IPS DF 6.9 (cell line): ENCODE measurements at places on chromosomes 7 and 10.
A peak's percentile ranks its signal among the peaks of the same experiment; 100 is the strongest.

DNA sequence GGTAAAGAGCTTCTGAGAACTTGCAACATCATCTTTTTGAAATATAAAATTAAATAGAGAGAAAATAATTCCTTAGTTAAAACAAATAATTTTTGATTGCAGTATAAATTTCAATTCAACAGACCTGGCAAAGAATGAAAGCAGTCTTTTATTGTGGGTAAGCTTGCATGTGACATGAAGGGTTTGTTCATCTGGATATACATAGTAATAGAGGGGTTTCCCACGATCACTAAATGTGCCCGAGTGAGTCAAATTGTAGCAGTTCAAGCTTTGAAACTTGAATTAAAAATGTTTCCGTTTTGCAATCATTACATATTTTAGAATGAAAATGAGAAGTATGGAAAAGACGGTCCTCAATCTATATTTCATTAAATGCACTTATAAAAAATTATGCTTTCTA is 658.4 kb upstream of the MBL2 start:
- H3K27ac ChIP-seq, result no peak overlapping the region
- no peak overlapping the region for H3K4me3 ChIP-seq
- H3K4me1 ChIP-seq, result no peaks in the 10 kb centered on the region
- DNase-seq, result no peak

DNA sequence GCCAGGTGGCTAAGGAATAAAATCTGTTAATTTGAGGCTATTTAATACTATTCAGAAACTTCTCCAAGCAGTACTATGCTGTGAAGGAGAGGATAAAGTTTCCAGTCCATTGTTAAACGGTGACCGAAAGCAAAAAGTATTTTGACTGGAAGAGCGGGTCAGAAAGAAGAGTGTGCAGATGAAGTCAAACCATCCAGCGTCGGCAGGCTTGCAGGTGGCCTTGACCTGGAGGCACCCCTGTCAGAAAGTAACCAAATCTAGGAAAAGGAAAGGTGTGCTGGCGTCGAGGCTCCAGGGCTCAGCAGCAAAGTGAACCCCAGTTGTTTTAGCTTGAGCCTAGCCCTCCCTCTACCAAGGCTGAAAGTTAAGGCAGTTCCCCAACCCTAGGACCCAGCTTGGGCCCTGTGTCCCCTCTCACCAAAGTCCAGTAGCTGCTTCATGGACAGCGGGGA is 544 bp downstream of the PDK4 start:
- peaks cover 4% of the 10 kb centered on the region; the same call in 1 of the 2 replicates for H3K27me3 ChIP-seq
- H3K27ac ChIP-seq, result no peak overlapping the region
- no peak for DNase-seq
- H3K4me3 ChIP-seq, result peak overlapping the region; percentile 78; the same call in 1 of the 2 replicates

DNA sequence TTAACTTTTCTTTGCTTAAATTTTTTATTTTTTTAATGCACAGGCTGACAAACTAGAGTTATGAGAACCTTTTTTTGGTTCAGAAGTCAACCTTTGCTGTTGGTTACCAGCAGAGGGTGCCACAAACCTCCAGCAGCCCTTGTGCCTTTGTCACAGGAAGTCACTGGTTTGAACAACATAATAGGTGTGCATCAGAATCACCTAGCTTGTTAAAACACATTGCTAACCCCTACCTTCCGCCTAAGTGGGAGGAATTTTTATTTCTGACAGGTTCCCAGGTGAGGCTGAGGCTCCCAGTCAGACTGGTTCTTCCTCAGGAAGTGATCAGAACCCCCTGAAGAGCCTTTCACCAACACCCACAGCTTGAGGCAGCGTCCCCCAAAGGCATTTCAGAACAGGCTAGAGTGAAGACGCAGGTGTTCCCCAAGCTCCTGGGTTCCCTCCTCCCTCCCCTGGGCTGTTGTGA is 22.6 kb upstream of the VDAC2 start:
- no peak overlapping the region for H3K4me3 ChIP-seq
- H3K27ac ChIP-seq, result no peak overlapping the region
- no peaks in the 10 kb centered on the region for H3K27me3 ChIP-seq
- DNase-seq, result peak; percentile 68

- DNase-seq, result no peak
- H3K36me3 ChIP-seq, result no peaks in the 10 kb centered on the region
- H3K27ac ChIP-seq, result no peak overlapping the region
- H3K4me3 ChIP-seq, result no peak overlapping the region
- H3K27me3 ChIP-seq, result no peaks in the 10 kb centered on the region
Measured at GRCh38 chr7:39386718-39387117, 179.5 kb upstream of the YAE1 start.

DNA sequence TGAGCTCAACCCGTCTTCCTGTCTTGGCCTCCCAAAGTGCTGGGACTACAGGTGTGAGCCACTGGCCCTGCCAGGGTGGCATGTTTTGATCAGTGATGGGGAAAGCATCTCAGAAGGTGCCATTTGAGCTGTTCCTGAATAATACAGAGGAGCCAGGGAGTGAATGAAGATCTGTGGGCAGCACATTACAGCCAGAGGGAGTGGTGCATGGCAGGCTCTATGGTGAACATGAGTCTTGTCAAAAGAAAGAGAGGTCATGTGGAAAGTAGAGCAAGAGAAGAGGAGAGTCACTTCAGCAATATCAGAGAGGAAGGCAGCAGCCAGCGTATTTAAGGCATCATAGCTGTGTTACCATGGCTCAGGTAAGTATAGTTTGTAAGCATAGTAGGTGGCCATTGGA is 275.7 kb upstream of the LRGUK start:
- no peak overlapping the region for H3K4me3 ChIP-seq
- no peaks in the 10 kb centered on the region for H3K36me3 ChIP-seq
- no peak overlapping the region for H3K27ac ChIP-seq
- no peaks in the 10 kb centered on the region for H3K27me3 ChIP-seq
- no peak for DNase-seq
- H3K4me1 ChIP-seq, result peaks cover 2% of the 10 kb centered on the region; the same call in 1 of the 2 replicates

DNA sequence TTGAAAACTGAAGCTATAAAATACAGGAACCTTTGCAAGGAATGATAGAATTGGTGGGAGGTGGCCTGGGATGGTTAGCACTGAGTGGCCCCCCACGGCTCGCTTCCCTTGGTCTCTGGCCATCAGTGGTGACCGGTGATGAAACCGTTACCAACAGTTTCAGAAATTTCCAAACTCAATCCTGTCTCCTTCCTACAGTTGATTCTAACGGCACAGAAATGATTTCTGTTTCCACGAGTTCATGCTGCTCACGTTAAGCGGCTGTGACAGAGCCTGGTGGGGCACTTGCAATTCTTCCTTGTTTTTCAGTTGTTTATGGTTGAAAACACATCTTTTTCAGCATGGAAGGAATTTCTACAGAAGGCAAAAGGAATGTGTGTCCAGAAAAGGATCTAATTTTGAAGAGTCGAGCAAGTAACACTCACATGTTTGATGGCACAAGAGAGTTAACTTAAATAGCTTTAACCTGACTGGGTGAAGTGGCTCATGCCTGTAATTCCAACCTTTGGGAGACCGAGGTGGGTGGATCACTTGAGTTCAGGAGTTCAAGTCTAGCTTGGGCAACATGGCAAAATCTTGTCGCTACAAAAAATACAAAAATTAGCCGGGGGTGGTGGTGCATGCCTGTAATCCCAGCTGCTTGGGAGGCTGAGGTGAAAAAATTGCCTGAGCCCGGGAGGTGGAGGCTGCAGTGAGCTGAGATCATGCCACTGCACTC is 100.1 kb downstream of the DNAJB6 start:
- H3K4me3 ChIP-seq, result no peak overlapping the region
- H3K27ac ChIP-seq, result no peak overlapping the region
- no peaks in the 10 kb centered on the region for H3K4me1 ChIP-seq
- no peaks in the 10 kb centered on the region for H3K36me3 ChIP-seq
- H3K27me3 ChIP-seq, result no peaks in the 10 kb centered on the region

GRCh38 chr10:80694930-80695329 is 157.2 kb downstream of the SH2D4B start:
- no peak overlapping the region for H3K27ac ChIP-seq
- H3K36me3 ChIP-seq, result no peaks in the 10 kb centered on the region
- peaks cover 2% of the 10 kb centered on the region for H3K4me1 ChIP-seq
- H3K27me3 ChIP-seq, result no peaks in the 10 kb centered on the region

- 0 out of 2 replicates have a peak, but pooled peaks cover 2% of the 10 kb centered on the region for H3K4me1 ChIP-seq
- no peaks in the 10 kb centered on the region for H3K36me3 ChIP-seq
- no peak for DNase-seq
- no peaks in the 10 kb centered on the region for H3K27me3 ChIP-seq
Measured at GRCh38 chr10:70272925-70273316, 10.9 kb downstream of the NPFFR1 start.

GRCh38 chr7:95594185-95594584 is 2.1 kb downstream of the PDK4 start:
- H3K4me1 ChIP-seq, result 0 out of 2 replicates have a peak, but pooled peaks cover 1% of the 10 kb centered on the region
- DNase-seq, result no peak
- peaks cover 4% of the 10 kb centered on the region; the same call in 1 of the 2 replicates for H3K27me3 ChIP-seq
- no peak overlapping the region for H3K27ac ChIP-seq
- no peak overlapping the region for H3K4me3 ChIP-seq

- H3K27ac ChIP-seq, result no peak overlapping the region
- peaks cover 2% of the 10 kb centered on the region for H3K4me1 ChIP-seq
- H3K4me3 ChIP-seq, result peak overlapping the region; percentile 26; the same call in 1 of the 2 replicates
- peaks cover 67% of the 10 kb centered on the region for H3K27me3 ChIP-seq
Measured at GRCh38 chr7:156998988-156999957, 11.2 kb downstream of the MNX1 start.

DNA sequence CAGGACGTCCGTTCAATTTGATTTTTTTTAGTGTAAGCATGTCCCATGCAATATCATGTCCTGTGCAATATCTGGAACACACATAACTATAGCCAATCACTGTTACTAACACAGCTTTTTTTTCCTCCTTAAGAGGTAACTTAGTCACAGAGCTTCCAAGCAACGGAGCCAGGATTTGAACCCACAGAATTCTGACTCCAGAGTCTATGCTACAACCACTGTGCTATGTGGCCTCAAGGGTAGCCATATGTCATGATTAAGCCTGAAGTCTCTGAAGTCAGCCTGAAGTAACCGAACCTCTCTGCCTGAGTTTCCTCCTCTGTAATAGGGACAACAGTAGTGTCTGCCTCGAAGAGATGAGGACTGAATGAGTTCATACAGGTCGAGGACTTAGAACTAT is 42.2 kb upstream of the TCF7L2 start:
- H3K36me3 ChIP-seq, result no peaks in the 10 kb centered on the region
- no peak for DNase-seq
- no peak overlapping the region for H3K4me3 ChIP-seq

- H3K27ac ChIP-seq, result no peak overlapping the region
- H3K4me1 ChIP-seq, result no peaks in the 10 kb centered on the region; the same call in 1 of the 2 replicates
- no peak for DNase-seq
- H3K4me3 ChIP-seq, result no peak overlapping the region
Measured at GRCh38 chr7:143300959-143301935, 13.1 kb downstream of the CASP2 start.
